ENCODE measurements at places on chromosomes 1 and 21.

DNA sequence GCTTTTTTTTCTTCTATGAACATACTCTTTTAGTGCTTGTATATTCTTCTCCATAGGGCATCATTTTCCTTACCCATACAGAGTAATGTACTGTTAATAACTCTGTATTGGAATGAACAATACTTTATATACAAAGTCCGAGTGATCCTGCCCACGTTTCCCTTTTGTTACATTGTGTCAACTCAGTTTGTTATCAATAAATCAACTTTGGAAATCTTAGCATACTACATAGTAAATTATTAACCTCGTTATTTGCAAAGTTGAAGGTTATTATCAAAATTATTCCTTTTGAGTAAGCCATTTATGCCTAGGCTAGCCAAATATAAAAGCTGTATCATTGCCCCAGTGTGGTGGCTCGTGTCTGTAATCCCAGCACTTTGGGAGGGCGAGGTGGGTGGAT is 937.4 kb upstream of the TMPRSS15 start:
- DNase-seq, result no peak

GRCh38 chr1:156413391-156414246 is 44.6 kb downstream of the RHBG start:
- no peak for DNase-seq

DNA sequence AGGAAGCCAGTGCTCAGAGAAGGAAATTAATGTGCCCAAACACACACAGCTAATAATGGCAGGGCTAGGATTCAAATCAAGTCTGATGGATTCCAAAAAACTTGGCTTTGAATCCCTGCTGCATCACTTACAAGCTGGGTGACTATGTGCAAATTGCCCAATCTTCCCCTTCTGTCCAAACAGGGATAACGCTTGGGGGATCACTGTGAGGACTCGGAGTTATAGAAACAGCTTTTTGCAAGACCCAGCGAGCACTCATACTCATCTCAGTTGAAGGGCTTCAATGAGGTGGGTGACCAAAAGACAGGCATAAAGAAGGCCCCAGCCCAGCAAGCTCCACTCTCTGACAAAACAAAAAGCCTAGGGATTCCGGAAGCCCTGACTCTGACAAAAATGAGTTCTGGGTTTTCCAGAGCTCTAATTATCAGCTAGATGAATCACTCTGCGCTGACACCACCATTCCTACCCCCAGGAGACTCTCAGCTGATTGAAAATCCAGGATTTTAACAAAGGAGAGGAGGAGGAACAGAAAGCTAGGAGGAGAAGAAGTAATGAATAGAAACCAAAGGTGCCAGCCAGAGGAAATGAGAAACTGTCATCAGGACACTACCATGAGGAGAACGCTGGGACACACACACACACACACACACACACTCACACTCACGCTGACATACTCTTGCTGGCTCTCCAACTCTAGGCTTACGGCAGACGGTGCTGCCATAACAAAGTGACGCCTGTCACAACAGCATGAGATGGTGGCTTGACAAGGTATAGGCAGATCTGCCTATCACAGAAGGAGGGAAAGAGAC is 1.6 kb upstream of the STK40 start:
- no peak for DNase-seq

GRCh38 chr1:67332653-67333529 is 25.2 kb downstream of the IL12RB2 start:
- no peak for DNase-seq

All from esophagus muscularis mucosa (tissue), 4 donors.